AG09319 (cell line): ENCODE measurements at places on chromosomes 6 and 20.

GRCh38 chr6:148407372-148407771, 64.7 kb downstream of the SASH1 start:
- peak; percentile 85 for DNase-seq

DNA sequence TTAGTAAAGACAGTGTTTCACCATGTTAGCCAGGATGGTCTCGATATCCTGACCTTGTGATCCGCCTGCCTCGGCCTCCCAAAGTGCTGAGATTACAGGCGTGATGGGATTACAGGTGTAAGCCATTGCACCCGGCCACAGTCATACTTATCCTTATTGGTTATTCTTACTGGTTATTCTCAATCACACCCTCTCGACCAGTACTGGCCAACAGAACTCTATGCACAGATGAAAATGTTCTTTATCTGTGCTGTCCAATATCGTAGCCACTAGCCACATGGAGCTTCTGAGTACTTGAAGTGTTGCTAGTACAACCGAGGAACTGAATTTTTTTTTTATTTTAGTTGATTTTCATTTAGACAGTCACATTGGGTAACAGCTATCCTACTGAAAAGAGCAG, 63.5 kb downstream of the CNKSR3 start:
- no peak for DNase-seq

GRCh38 chr6:53672237-53672636, 6.7 kb upstream of the KLHL31 start:
- no peak for DNase-seq

DNA sequence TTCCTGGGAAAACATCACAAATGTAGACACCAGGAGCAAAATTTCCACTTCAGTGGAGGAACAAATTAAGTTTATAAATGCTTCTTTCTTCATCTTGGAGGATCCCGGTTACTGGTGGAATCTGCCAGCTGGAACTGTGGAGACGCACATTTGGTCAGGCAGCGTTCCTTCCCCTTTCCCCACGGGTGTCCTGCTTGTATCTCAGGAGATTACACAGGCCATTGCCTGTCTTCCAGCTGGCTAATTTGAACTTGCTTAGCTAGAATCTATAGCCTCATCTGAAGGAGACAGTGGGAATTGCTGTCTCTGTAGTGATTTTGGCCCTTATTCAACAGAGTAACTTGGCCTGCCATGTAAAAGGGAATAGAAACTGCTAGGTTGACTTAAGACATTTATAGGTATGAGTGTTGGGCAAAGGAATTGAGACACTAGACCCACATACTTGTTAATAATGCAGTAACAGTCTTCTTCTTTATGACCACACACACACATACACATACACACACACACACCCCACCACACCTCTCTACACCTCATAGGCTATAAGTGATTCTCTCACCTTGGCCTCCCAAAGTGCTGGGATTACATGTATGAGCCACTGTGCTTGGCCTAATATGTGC, 34.4 kb downstream of the TSBP1 start:
- DNase-seq: no peak

DNA sequence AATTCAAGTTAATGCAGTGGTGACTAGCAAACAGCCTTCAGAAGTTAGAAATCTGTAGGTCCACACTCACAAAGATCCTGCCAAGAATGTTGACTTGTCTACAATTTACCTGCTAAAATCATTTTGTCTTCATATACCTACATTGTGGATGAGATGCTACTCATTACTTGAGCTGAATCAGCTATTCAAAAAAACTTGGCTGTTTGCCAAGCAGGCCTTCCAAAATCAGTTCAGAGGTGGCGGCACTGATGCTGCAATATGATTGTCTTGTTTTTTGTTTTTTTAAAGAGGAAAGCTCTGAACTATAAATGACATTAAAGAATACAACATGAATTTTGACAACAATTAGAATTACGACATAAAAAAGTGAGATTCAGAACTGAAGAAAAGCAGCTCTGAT, 354.7 kb upstream of the KHDRBS2 start:
- DNase-seq: no peak

DNA sequence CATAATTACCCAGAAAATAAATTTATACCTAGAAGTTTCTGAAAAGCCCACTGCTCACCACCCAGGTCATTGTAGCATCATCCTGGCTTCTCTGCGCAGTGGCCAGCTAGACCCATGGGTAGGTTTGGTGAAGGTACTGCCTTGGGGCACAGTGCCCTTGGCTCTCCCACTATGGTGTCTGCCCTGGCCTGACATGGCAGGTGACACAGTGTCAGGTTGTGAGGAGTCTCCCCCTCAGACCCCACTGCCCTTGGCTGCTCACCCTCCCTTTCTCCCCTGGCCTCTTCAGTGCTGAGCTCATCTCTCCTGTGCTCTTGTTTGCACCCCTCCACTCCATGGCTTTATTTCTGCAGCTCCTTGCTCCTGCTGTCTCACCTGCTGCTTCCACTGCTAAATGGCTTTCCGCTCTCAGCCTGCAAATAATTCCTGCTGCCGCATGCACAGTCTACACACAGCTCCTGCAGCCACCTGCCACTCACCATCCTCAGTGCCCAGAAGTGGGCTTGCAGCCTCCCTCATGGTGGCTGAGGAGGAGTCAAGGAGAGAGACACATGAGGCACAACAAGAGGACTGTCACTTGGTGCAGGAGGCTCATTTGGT, 313.4 kb upstream of the MOCS1 start:
- DNase-seq: no peak

GRCh38 chr6:68427630-68428029, 207.5 kb upstream of the ADGRB3 start:
- DNase-seq: no peak

DNA sequence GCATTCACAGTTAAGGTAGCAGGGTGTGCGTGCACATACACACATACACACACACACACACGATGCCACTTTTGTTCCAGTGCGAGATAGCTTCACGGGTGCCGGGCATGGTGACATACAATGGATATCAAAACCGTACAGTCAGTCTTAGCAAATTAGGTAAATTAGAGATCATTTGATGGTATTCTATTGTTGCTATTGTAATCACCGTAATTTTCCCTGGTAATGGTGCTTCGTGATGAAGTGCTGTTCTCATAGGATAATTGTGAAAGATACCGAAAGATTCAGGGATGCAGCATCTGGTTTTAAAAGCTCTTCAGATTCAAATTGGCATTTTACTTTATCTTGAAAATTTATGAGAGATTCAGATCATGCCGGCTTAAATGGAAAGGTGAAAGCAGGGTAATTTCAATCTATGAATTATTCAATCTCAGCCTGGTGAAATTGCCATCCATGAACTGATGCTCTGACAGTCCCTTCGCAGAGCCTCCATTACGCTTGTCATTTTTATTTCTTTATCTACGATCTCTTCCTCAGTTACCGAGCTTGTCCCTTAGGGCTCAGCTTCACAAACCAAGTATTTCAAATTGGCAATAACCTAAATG, 71.3 kb upstream of the SOX4 start:
- DNase-seq: no peak

GRCh38 chr6:36971921-36972673, 13.9 kb downstream of the MTCH1 start:
- no peak for DNase-seq

DNA sequence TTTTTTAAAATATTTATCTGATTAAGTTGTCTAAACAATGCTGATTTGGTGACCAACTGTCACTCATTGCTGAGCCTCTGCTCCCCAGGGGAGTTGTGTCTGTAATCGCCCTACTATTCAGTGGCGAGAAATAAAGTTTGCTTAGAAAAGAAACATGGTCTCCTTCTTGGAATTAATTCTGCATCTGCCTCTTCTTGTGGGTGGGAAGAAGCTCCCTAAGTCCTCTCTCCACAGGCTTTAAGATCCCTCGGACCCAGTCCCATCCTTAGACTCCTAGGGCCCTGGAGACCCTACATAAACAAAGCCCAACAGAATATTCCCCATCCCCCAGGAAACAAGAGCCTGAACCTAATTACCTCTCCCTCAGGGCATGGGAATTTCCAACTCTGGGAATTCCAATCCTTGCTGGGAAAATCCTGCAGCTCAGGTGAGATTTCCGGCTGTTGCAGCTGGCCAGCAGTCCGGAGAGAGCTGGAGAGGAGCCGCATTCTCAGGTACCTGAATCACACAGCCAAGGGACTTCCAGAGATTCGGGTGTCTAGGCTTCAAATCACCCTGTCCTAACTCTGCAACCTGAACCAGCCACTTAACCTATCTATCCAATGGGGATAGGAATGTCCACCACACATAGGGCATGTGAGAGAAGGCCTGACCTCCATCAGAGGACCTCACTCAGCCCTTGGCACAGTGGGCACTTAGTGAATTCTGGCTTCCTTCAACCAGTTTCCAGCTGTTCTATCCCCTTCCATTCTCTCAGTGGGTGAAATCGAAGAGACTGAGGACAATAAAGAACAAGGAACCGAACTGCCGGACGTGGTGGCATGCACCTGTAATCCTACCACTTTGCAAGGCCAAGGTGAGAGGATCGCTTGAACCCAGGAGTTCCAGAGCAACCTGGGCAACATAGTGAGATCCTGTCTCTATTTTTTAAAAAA, 3.1 kb downstream of the TNF start:
- no peak for DNase-seq

- no peak for DNase-seq
These were observed 103.5 kb downstream of the LAMP5 start for GRCh38 chr20:9617940-9618339.

GRCh38 chr6:37735722-37736121, 38.0 kb upstream of the MDGA1 start:
- no peak for DNase-seq

GRCh38 chr20:4434681-4435080, 287.0 kb upstream of the PRND start:
- no peak for DNase-seq

- no peak for DNase-seq
These were observed 25.1 kb downstream of the ACOT13 start for GRCh38 chr6:24692003-24692402.

- no peak for DNase-seq
These were observed 5.8 kb downstream of the ACOT13 start for GRCh38 chr6:24672620-24673182.

DNA sequence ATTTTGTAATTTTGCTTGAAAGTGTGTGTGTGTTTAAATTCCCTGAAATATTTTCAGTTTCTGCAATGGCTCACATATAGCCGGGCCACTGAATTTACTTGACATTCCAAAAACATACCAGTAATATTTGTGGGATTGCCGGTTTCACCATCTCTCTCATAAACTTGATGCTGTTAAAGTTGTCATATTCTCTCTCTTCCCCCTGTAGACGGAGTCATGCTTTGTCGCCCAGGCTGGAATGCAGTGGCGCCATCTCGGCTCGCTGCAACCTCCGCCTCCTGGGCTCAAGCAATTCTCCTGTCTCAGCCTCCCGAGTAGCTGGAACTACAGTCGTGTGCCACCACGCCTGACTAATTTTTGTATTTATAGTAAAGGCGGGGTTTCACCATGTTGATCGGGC, 122.1 kb downstream of the TIAM2 start:
- no peak for DNase-seq

- DNase-seq: no peak
These were observed 41.2 kb downstream of the C6orf132 start for GRCh38 chr6:42101186-42101657.

- no peak for DNase-seq
These were observed 684.1 kb upstream of the NRSN1 start for GRCh38 chr6:23441808-23442461.

DNA sequence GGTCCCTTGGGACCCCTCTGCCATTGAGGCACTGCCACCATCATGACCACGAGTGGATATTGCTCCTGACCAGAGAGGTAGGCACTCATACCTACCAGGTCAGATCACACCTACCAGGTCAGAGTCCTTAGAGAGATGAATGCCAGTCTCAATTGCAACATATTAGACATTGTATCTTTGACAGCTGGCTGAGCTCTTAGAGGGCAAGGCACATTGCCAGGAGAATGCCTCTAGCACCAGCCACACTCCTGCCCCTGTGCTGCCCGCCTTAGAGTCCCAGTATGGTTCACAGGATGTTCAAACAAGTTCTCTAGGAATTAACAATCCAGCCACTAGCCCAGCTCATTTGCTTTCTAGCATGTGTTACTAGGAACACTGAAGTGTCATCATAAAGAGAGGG, 65.9 kb downstream of the TMEM244 start:
- no peak for DNase-seq

DNA sequence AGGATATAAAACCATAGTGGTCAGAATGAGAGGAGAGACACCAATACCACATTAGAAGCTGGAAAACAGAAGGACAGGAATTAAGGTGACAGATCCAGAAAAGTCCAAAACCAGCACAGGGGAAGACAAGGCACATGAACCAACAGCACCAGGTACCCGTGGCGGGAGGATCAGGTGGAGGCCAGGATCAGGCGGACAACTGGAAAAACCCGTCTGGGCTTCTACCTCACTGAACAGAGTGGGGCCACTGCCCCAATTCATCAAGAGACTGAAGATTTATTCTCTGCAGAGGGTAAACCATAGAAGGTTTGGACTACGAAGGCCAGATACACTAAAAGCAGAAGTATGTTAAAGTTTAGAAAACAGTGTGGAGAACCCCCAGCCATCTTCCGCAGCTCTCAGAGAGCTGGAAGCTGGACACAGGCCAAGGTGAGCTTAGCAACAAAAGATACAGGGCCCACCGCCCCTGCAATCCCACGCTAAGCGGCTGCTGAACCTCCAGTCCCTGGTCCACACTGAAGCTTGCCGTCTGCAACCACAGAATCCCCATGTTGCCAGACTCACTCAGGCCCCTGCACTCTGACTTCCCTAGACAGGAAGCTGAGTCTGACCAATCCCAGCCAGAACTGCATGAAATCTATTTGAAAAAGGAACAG, 29.9 kb downstream of the ABHD12 start:
- DNase-seq: no peak

DNA sequence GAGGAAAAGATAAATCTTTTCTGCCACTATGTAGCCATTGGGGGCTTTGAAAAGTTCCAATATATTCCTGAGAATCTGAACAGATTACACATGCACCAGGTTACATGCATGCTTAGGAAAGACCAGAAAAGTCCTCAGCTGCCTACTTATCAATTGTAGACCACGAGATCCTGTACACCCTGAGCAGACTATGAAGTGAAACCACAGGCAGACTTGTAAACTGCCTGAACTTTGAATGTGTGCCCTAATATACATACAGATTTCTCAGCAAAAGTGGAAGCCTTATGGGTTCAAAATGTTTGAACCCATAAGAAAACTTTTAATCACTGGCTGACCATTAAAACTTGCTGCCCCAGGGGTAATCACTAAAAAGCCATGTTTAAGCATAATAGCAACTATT, 273.5 kb upstream of the RUNX2 start:
- no peak for DNase-seq

- DNase-seq: no peak
These were observed 107.6 kb downstream of the JAG1 start for GRCh38 chr20:10565922-10566897.

- DNase-seq: no peak
These were observed 70.3 kb downstream of the UNC5CL start for GRCh38 chr6:40968620-40969164.

- no peak for DNase-seq
These were observed 37.0 kb downstream of the RNF217 start for GRCh38 chr6:124999105-124999764.

GRCh38 chr6:104484626-104485025, 375.1 kb downstream of the HACE1 start:
- DNase-seq: no peak

- no peak for DNase-seq
These were observed 18.5 kb downstream of the VSTM2L start for GRCh38 chr20:37921341-37921929.

- DNase-seq: no peak
These were observed 211.1 kb upstream of the PHACTR1 start for GRCh38 chr6:12505486-12505885.
